NB4 (cell line): ENCODE measurements at places on chromosomes 13 and 19.

DNA sequence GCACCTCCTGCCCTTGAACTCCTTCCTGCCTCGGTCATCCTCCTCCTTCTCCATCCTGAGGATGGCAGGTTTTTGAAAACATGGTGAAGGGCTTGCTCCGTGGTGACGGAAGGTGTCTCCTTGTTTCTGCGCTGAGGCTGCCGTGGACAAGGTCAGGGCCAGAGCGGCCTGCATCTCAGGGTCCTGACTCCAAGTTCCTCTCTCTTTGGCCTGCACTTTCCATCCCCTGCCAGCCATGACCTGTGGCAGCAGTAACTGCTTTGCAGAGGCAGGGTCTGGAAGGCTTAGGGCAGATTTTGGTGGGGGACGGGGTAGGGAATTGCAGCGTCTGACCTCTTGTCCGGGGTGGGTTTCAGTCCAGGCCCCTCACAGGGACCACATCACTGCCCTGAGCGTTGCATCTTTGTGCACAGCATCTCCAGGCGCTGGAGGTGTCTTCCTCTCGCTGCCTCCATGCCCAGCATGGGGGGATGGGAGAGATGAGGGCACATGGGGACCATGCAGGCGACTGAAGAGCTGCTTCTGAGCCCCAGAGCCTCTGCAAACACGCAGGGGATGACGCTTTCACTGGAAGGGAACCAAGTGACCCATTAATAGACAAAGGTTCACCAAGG, 216.8 kb downstream of the TEX29 start:
- no peak for DNase-seq

DNA sequence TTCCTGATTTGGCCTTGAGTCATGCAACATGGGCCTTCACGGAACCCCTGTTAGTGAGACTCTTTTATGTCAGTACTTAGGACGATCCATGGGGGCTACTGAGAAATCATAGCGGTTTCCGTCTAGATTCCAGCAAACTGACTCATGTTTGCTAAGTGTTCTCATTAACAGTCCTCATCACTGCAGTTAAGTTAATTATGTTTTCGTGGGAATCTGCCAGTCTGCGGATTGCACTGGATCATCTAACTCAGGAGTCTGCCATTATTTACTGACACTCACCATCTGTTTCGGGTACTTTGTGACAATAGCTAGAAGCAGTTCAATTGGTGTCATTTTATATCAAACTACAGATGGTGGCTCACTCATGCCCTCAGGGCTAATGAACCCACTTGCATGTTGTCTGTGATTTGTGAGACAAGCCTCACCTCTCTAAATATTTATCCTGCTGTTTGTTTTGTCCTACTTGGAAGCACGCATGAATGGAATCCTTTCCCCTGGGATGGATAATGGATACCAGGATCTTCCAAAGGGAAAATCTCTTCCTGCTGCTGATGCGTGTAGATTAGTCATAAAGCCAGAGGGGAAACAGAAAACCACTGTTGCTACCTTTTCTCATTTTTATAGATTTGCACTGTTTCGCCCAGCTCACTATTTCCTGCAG, 61.8 kb downstream of the RAB20 start:
- DNase-seq, result no peak

GRCh38 chr13:72431981-72432682, 295.3 kb downstream of the MZT1 start:
- no peak for DNase-seq

DNA sequence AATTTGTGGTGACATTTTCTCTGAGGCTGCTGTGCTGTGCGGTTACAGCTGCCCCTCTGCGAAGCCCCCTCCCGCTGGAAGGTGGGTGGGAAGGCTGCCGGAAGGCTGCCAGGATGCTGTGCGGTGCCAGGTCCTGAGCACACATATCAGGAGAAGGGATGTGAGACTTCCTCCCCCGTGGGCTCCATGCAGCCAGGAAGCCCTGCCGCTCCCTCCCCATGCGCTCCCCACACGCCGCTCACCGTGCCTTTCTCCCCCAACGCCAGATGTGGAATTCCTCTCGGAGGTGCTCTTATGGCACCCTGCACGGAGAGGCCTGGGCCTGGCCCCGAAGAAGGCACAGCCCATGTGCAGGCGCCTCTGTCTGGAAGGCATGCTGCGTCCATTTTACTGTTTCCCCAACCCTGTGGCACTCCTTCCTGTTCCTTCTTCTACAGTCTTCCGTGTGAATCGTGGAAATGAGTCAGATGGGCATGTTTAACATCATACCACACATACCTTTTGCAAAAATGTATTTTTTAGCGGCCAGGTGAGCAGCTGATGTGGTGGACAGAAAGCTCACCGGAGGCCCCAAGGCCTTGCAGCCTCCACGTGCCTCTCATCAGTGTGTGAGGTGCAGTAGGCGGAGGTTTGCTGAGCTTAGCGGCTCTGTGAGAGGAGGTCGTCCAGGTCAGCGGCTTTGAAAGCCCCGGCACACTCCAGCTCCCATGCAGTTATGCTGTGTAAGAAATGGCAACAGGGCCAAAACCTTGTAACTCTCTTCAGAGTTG, 88.0 kb downstream of the ATP11A start:
- DNase-seq, result no peak

DNA sequence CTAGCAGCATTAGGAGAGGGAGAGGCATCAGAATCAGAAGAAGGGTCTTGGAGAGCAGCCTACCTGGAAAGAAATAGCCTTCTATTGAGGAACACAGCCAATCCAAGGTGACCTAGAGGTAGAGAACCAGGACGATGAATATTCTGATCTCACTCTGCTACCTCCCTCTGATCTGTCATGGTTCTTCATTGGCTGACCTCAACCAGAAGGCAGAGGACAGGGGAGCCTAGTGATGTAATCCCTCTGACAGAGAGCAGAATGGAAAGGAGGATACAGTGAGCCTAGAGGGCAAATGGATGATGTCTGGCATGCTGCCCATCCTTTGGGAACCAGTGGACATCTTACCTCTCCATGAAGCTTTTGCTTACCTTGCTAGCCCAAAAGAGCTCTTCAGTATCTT, 3.6 kb downstream of the ZNF507 start:
- DNase-seq, result no peak

DNA sequence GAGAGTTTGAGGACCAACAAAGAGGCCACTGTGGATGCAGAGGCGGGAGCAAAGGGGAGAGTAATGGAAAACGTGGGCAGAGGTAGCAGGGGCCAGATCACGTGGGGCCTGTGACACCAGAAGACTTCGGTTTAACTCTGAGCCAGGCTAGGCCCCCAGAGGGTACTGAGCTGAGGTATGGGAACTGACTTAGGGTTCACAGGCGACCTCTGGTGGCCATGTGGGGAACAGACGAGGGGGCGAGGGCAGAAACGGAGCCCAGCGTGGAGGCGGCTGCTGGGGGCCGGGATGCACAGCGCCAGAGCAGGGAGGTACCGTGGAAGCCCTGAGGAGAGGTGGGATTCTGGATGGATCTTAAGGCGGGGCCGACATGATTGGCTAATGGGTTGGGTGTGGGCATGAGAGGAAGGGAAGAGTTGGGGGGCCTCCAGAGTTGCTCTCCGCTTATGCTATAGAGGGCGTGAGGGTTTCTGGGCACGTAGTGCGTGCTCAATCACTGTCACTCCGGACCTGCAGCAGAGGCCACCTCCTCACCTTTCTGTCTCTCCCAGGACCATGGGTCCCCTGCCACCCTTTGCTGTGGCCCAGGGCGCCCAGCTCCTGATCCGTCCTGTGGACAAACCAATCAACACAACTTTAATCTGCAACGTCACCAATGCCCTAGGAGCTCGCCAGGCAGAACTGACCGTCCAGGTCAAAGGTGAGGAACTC, 13.7 kb downstream of the PVR start:
- peak; percentile 73 for DNase-seq

DNA sequence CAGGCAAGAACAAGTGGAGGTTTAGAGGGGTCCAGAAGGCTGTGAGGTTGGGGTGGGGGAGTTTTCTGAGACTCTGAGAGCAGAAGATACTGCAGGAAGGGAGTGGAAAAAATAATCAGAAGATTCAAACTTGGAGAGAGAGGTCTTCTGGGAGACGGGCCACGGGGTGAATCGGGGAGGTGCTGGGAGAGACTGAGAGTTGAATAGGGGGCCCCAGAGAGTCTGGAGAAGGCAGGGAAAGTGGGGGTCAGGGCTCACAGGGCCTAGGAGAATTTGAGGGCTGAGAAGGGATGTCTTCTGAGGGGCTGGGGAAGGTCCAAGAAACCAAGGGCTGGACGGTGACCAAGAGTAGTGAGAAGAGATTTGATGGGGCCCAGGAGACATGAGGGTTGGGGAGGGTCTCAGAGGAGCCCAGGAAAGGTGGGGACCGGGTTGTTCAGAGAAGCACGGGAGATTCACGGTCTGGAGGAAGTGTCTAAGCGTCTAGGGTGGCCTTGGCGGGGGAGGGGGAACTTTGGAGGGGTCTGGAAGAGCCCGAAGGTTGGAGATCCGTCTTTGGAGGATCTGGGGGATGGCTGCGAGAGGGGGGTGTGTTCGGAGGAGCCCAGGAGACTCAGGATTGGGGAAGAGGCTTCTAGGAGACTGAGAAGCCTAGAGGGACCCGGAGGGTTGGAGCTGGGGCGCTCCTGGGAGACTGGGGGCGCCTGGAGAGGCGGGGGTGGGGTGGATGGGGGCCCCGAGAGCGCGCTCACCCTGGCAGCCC, 1.5 kb downstream of the KCNC3 start:
- no peak for DNase-seq

DNA sequence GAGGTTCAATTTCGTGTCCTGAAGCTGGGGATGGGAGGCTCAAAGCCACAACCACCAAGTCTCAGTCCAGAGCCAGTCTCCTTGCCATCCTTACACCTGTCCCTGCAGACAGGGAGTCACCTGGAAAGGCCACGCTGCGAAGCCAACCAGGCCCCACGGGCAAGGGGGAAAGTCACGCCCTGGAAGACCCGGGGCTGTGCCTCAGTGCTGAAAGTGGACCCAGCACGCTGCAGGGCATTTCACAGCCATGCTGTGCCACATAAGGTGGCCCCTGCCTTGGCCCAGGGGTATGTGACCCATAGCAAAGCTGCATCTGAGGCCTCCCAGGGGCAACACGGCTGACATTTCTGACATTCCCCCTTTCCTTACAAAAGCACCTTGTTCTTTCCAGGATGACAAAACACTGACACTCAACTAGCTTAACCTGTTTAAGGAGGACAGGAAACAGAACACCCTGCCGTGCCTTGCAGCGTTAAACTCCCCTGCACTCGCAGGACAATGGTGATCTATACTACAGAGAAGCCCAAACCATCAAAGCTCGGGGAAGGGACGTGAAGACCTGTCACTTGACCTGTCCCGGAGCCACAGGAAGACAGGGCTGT, 14.8 kb downstream of the CHERP start:
- DNase-seq, result no peak

- DNase-seq, result peak; percentile 73
Observed at GRCh38 chr19:47032171-47032811, 12.7 kb downstream of the NPAS1 start.

DNA sequence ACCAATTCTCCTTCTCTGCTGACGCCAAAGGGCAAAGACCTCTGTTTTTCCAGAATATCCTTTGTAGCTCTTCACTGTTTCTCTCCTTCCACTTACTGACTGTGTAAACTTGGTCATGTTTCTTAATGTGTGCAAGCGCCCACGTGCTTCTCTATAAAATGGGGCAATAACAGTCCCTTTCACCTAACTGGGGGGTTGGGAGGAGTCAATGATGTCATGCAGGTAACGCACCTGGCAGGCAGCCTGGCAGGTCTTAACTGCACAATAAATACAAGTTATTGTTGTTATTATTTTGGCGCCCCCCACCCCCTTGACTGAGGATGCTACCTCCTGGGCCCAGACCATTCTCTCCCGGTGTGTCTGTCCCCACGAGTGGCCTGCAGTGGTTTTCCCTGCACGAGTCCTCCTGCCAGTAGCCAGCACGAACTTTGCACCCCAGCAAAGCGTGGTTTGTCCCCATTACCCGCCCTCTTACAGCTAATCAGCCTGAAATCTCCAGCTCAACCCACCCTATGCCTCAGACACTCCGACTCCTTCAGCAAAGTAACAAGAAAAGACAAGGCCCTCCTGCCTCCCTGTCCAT, 5.3 kb downstream of the SBSN start:
- DNase-seq, result no peak

DNA sequence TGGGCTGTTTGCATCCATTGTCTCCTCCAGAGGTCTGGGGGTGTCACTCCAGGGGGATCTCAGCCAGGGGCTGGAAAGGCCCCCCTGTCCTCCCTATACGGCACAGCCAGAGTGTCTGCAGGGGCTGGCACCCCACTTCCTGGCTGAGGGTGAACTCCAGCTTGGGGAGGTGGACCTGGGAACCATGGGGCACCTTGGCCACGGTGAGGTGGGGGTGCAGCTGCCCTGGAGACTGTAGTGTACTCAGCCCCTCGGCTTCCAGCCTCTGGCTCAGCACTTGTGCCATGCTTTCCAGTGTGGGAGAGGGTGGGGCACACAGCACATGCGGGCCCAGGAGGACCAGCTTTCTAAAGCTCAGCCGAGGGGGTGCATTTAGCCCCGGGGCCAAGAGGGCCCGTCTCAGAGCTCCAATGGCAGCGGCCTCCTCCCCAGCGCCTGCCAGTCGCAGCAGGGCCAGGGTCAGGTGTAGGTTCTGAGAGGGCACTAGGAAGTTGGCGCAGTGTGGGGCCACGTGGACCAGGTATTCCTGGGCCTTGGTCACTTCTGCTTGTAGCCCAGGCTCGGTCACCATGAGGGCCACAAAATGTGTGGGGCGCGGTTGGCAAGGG, 1.4 kb downstream of the LENG9 start:
- DNase-seq, result no peak

DNA sequence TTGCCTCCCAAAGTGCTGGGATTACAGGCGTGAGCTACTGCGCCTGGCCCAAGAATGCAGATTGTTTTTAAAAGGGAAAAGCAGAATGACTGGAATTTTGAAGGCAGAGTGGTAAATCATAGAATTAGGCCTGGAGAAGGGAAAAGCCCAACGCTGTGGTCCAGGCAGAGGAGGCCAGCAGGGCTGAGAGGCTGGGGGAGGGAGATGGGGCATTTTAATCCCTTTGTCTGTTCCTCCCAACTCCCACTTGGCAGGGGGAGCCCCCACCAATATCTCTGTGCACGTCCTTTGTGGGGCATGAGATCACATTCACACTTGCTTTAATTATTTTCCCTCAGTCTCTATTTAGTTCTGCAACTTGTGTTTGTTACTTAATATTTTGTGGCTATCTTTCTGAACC, 54.4 kb upstream of the RANBP3 start:
- DNase-seq, result no peak

DNA sequence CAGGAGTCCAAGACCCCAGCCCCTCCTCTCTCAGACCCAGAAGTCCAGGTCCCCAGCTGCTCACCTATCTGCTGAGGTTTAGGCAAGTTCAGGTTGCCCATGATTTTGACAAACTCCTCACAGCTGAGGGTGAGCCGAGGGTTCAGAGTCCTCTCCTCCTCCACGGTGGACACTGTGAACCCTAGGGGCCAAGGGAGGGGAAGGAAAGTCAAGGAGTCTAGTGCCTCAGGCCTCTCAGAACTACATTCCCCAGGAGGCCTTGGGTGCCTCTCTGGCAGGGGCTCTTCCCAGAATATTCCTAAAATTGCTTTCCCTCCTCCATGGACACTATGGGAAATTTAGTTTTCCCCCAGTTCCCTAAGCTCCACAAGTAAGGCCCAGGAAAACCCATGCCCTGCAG, 3.3 kb upstream of the PHLDB3 start:
- no peak for DNase-seq

- no peak for DNase-seq
Observed at GRCh38 chr19:5484398-5485285, 29.4 kb downstream of the ZNRF4 start.

- DNase-seq, result peak; percentile 77
Observed at GRCh38 chr13:24683838-24684599, 3.8 kb downstream of the ATP12A start.

GRCh38 chr19:41495589-41495988, 52.6 kb downstream of the ERICH4 start:
- no peak for DNase-seq

- no peak for DNase-seq
Observed at GRCh38 chr19:3781603-3782002, 4.6 kb downstream of the MATK start.

- DNase-seq, result no peak
Observed at GRCh38 chr19:44927746-44928145, 13.3 kb downstream of the APOC1 start.
